ENCODE measurements at places on chromosomes 6 and 20.

DNA sequence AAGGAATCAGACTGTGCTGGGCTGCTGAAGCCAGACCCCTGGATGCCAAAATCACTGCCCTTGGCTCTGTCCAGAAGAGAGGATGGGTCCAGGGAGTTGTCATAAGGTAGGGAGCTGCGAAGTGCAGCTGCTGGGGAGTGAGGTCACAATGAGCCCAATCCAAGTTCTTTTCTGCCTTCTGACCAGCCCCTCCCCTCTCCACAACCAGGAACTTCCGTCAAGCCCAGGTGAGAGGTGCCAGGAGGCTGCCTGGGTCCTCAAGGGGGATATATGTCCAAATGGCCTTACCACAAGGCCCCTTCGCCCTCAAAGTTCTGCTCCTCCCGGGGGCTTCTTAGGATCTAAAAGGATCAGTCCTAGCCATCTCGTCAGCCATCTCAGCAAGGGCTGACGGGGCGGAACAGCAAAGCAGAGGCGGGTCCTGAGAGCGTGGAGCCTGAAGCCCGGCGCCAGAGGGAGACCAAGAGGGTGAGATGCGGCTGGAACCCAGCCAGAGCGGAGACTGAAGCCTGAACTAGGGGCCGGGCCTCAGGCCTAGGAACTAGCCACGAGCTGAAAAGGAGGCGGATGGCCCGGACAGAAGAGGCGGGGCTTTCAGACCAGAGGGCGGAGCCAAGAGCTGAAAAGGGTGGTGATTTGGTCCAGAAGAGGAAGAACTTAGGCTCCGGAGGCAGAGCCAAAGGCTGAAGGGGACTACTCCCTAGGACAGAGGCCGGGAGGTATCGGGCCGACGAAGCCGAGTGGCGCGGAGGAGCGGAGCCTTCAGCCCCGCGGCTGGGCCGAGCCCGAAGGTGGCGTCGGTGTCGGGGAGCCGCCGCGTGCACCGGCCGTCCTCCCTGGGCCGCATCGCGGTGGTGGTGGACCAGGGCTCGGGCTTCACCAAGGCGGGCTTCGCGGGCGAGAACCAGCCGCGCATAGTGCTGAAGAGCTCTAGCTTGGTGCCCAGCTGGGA, at the start of gene ACTL10:
TSS of gene ACTL10 (plus strand) at position 651 of the 952 bp plus-strand sequence. CDS start 555 bp downstream, outside the sequence.
- peak; percentile 63 for DNase-seq

DNA sequence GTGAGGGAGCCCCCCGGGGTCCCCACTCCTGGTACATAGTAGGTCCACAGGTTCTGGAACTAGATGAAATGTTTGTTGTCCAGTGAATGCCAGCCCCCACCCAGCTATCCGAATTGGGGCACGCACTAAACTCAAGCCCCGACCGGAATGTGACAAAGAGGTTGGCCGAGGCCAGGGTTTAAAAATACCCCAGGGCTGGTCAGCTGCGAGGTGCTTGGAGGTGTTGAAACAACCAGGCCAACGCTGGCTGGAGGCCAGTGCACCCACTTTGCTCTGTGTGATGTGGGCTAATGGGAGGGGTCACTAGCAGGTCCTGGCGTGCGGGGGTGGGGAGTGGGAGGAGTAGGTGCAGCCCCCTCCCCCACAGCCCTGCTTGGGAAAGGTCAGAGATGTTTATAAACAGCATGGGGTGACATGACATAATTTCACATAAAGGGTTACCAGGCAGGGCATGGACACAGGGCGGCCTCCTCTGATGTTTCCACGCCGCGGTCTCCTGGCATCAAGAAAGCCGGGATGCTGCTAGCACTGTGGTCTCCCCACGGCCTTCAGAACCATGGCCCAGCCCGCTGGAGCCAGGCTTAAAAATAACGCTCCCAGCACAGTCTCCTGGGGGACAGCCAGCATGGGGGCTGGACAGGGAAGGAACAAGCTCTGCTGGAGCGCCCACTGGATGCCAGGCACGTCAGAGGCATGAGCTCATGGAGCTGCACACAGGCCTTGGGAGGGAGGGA, 111.2 kb upstream of the PTPN1 start:
- DNase-seq, result no peak

- peak; percentile 72 for DNase-seq
Observed at GRCh38 chr6:30814146-30815040, 69.9 kb upstream of the DDR1 start.

- no peak for DNase-seq
Observed at GRCh38 chr6:68144667-68145066, 490.4 kb upstream of the ADGRB3 start.

DNA sequence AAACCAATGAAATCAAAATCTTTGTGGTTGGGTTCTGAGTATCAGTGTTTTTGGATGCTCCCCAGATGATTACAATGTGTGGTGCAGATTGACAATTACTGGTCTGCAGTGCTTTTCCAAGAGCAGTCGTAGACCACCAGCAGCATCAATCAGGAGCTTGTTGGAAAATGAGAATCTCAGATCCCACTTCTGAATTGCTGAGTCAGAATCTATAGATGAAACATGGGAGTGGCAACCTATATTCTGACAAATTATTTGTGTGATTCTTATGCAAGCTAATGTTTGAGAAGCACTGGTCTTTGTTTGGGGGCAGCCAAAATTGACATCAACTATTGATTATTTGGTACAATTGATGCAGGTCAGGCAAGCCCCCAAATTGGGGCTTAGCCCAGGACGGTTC, 539.9 kb upstream of the BTBD3 start:
- no peak for DNase-seq

- DNase-seq, result no peak
Observed at GRCh38 chr6:74320074-74320473, 624.1 kb downstream of the CD109 start.

DNA sequence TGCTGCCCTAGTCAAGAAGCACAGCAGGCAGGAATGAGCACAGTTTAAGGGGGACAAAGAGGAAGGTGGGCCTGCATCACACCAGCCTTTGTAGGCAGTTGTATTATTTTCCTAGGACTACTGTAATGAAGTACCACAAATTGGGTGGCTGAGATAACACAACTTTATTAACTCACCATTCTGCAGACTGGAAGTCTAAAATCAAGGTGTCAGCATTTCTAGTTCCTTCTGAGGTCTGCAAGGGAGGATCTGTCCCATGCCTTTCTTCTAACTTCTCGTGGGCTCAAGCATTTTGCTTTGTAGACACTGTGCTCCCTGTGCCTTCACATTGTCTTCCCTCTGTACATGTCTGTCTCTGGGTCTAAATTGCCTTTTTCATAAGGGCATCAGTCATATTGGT, 488.5 kb upstream of the JARID2 start:
- DNase-seq, result no peak

- no peak for DNase-seq
Observed at GRCh38 chr6:160952633-160953281, 38.8 kb upstream of the MAP3K4 start.

GRCh38 chr6:26089272-26089671, 2.0 kb downstream of the HFE start:
- DNase-seq, result no peak

DNA sequence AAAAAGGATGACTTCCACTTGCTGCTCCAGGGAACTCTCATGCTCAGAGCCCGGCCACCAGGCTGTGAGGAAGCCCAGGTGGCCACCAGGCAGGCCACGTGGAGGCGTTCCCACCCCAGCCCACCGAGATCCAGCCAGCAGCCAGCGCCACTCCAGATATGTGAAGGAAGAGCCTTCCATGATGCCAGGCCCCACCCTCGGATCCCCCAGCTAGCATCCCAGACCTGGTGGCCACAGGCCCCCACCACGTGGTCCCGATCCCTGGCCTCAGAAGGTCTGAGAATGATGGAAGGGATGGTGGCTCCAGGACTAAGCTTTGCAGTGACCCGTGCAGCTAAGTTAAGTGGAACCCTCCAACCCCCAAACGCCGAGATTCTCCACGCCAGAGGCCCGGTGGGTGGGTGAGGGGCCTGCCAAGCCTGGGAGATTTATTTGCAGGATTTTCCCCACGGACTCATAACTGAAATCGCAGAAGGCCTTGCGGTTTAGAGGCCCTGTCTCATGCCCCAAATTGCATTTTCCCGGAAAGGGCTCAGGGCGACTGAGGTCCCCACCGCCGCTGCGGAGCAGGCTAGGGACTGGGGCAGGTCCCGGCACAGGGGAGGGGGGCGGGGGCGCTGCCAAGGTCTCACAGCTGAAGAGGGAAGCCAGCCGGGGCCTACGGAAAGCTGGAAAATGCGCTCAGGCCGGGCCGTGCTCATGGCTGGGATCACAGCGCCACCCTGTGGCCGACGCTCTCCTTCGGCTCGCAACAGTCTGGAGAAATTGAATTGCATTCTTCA, 31.1 kb upstream of the CST7 start:
- DNase-seq, result no peak

GRCh38 chr6:144248003-144248402, 37.1 kb upstream of the UTRN start:
- DNase-seq, result no peak

GRCh38 chr20:56487216-56487615, 18.8 kb downstream of the RTF2 start:
- DNase-seq, result no peak

- DNase-seq, result no peak
Observed at GRCh38 chr20:5214826-5215225, 88.0 kb downstream of the CDS2 start.

DNA sequence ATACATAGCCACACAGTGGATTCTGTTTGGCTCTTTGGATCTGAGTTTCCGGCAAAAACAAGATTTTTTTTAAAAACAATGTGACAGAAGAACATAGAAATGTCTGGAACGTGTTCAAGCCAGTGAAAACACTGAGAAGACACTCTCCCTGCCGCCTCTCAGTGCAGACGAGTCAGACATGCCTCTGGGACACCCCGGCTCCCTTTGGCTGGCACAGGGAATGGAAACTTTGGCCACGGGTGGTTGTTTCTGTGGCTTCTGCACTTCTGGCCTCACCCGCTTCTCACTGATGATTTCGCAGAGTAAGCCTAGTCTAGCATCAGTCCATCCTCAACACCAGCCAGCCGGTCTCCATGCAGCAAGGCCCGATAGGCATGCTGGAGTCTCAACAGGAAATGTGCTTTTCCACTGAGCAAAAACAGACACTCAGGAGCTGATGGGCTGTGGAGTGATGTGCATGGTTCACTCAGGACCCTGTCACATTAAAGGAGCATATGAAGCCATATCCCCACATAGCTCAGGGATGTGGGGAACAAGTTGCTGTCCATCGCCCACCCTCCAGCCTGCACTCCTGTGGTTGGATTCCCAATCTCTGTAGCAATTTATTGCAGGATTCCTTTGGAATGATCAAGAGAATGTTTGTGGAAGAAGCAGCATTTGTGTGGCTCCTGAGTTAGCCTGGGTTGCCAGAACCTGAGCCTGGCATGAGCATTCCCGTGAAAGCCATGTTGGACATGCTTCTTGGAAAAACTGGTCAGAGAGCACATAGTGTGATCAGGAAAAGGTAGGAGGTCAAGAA, 262.0 kb upstream of the RIN2 start:
- DNase-seq, result no peak

DNA sequence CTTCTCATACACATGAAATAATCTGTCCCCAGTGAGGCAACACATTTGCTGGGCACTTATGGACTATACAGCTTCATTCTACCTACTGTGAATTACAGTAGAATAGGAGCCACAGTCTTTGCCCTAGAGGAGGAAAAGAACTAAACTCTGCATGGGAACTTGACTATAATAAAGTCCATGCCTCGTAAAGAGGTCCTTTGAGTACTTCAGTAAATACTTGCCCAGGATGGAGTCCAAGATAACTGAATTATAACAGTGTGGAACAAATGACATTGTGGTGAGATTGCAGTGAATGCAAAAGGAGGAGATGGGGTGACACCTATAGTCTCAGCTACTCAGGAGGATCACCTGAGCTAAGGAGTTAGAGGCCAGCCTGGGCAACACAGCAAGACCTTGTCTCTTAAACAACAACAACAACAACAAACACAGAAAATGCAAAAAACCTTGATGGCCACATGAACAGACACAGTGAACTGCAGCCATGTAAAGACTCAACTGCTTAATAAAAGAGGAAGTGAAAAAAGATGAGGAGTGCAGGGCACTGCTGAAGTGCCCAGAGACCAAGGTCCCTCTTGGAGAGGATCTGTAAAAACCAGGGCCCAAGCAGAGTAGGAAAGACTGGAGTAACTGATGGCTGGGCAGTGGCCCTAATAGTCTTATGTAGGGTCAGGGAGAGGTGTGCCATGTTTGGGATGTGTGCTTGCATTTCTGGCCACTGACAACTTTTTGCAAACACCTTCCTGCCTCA, 3.7 kb downstream of the MRPS18A start:
- no peak for DNase-seq

- no peak for DNase-seq
Observed at GRCh38 chr6:138300469-138300868, 77.2 kb upstream of the SMIM28 start.

- no peak for DNase-seq
Observed at GRCh38 chr20:1855109-1855508, 40.1 kb upstream of the SIRPA start.

DNA sequence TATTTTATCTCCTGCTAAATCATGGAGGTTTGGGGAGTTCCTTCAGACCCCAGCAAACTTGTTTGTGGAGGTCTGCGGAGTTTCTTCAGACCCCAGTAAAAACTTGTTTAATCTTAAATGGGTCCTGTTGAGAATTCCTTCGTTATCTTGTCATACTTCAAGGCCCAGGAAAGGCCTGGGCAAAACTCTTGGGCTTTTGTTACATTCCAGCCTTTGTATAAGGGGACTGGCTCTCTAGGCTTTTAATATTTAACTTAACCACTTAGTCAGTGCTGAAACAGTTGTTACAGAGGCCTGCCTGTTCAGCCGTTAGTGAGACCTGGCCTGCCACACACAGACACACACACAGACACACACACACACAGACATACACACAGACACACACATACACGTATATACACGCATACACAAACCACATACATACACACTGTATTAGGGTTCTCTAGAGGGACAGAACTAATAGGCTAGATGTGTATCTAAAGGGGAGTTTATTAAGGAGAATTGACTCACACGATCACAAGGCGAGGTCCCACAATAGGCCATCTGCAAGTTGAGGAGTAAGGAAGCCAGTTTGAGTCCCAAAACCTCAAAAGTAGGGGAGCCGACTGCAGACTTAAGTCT, 21.3 kb upstream of the CST3 start:
- DNase-seq, result no peak

GRCh38 chr6:5260111-5260620, 584 bp downstream of the LYRM4 start:
- peak; percentile 65 for DNase-seq

DNA sequence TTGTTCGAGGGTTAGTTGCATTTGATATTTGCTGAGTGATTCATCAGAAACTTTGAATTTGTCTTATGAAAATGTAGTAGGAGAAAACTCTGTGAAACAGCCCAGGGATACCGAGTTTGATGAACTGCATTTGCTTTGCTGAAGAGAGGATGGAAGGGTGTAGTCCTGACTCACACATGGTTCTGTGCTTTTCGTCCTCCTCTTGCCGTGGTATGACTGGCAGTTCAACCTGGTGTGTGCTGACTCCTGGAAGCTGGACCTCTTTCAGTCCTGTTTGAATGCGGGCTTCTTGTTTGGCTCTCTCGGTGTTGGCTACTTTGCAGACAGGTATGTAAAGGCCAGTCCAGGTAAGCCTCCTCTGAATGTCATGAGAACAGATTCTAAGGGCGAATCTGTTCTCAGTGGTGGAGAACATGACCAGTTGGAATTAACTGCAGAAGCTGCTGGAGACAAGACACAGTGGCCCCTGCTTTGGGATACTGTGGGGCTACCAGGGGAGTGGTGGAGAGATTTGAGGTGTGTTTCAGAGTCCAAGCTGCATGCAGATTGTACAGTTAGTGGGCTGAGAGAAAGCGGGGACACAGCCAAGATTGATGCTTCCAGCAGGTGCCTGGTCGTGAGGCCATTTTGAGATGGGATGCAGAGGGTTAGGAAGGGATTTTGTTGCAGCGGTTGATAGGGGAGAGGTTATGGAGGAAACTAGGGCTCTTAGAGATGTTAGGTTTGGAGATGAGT, 8.4 kb downstream of the SLC22A1 start:
- DNase-seq, result no peak

GRCh38 chr6:86153521-86153920, 510.8 kb upstream of the SYNCRIP start:
- DNase-seq, result no peak

Measured in activated CD4-positive, alpha-beta T cell treated with anti-CD3 and anti-CD28 coated beads, Interleukin-2, amount 50 U/mL, for 24 hours (primary cell).